ENCODE measurements at places on chromosomes 5 and 9. TPM values are rescaled to one million over a fixed set of nuclear protein-coding genes. Genes with fewer than 3 reads are reported as not detected.

DNA sequence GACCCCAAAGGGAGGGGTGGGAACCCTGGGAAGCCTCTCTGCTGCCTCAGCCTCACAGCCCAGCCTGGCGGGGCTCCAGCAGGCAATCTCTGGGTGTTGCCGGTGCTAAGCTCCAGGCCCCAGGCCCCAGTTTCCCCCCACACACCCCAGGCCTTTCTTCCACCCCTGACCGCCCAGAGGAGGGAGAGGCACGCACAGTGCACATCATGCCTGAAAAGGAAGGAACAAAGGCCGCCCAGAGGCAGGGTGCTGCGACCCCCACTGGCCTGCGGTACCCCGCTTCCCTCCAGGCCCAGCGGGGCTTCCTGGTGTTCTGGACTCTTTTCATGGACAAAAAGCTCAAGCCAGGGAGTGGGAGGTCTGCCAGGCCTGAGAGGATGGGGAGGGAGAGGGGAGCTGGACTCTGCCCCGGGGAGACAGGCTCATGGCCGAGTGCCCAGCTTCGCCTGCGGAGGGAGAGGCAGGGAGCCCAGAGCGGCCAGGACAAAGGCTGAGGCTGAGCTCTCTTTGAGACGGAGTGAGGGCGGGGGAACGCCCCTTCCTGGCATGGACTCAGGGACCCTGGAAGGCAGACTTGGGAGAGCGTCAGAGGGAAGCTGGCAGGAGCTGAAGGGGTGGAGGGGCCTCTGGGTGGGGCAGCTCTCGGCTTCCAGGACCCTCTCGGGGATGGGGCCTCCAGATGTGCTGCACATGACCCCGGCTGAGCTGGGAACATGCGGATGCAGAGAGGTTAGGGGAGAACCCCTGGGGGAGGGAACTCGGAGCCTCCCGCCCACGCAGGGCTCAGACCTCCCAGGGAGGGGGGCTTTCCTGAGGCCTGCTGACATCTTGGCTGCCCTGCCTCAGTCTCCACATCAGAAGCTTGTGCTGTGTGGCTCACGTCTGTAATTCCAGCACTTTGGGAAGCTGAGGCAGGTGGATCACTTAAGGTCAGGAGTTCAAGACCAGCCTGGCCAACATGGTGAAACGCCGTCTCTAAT is 1.8 kb upstream of the ENTPD2 start:
- H3K27ac ChIP-seq = peak overlapping the region; percentile 65
- peaks cover 5% of the 10 kb centered on the region for H3K27me3 ChIP-seq
- H3K4me3 ChIP-seq = no peak overlapping the region
- peaks cover 6% of the 10 kb centered on the region for H3K4me1 ChIP-seq

GRCh38 chr9:91034521-91034920 is 232.9 kb downstream of the SYK start:
- no peaks in the 10 kb centered on the region for H3K36me3 ChIP-seq
- no peak overlapping the region for H3K4me3 ChIP-seq
- peaks cover 18% of the 10 kb centered on the region for H3K4me1 ChIP-seq
- H3K27me3 ChIP-seq = no peaks in the 10 kb centered on the region

- no peak for DNase-seq
- no peak overlapping the region for H3K27ac ChIP-seq
- no peaks in the 10 kb centered on the region for H3K27me3 ChIP-seq
- no peaks in the 10 kb centered on the region for H3K4me1 ChIP-seq
Observed at GRCh38 chr5:69091771-69092170, 2.0 kb upstream of the SLC30A5 start.

- no peak overlapping the region for H3K4me3 ChIP-seq
- H3K36me3 ChIP-seq = no peaks in the 10 kb centered on the region
- H3K4me1 ChIP-seq = no peaks in the 10 kb centered on the region
- no peaks in the 10 kb centered on the region for H3K27me3 ChIP-seq
- DNase-seq = no peak
Observed at GRCh38 chr5:180399401-180400215, 46.5 kb upstream of the GFPT2 start.

DNA sequence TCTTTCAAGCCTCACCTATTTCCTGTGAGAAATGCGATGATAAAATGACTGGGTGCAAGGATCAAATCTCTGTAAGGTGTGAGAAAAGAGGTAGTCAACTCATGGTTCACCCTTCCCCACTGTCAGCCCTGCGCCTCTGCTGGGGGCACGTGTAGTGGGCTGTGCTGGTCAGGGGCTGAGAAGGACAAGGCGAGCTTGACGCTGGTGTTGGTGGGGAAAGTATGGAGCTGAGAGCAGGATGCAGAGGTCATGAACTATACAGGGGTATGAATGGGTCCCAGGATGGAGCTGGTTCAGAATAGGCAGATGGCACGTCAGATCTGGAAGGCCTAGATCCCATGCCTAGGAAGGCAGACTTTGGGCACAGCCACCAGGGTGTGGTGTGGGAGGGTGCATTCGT is 20.6 kb downstream of the PITX1 start:
- no peak overlapping the region for H3K27ac ChIP-seq
- no peak overlapping the region for H3K4me3 ChIP-seq
- DNase-seq = no peak

PTPN3 gene
- 0.29 TPM for total RNA-seq
